ENCODE measurements at places on chromosomes 13 and 19.

- no peak for ATAC-seq
Measured at GRCh38 chr13:98755729-98756128, 3.3 kb upstream of the SLC15A1 start.

- peak; percentile 98 for ATAC-seq
Measured at GRCh38 chr13:28707629-28708427, 10.9 kb downstream of the SLC46A3 start.

DNA sequence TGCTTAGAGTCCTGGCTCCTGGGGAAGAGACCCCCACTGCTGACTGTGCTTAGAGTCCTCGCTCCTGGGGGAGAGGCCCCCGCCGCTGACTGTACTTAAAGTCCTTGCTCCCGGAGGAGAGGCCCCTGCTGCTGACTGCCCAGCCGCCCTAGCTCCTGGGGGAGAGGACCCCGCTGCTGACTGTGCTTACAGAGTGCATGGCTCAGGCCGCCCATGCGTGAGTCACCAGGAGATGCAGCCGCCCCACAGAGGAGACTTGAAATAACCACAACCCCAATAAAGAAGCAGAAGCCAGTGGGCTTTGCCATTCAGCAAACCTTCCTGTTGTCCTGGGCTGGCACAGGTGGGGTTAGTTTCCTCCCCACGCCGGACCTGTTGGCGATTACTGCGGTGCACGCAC lies 79.2 kb upstream of the C13orf46 start:
- ATAC-seq: peak; percentile 42

DNA sequence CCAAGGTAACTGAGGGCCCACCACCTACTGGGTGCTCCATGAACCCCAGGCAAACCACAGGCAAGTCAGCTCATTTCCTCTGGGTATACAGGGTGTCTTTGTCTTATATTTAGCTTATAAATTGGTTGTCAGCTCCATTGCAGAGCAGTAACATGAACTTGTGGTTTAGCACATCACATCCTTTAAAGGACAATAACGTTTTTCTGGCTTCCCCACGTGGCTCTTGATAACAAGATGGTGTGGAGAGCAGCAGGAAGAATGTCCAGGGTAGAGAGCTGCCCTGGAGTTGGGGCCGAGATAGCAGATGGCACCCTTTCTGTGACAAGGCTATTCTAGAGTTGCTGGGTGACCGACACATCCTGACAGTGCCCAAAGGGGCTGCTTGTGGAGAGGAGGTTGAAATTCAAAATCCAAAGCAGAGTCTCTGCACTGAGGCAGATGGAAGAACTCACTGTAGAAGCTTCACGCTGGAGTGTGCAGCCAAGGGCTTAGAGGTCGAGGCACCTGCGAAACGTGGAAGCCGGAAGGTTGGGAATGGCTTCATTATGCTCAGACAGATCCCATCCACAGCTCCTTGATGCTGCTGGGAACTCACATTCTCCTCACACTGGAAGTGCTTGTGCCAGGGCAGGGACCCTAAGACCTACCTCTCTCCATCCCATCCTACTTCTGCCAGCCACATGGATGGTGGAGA lies 133.0 kb upstream of the FRY start:
- no peak for ATAC-seq

DNA sequence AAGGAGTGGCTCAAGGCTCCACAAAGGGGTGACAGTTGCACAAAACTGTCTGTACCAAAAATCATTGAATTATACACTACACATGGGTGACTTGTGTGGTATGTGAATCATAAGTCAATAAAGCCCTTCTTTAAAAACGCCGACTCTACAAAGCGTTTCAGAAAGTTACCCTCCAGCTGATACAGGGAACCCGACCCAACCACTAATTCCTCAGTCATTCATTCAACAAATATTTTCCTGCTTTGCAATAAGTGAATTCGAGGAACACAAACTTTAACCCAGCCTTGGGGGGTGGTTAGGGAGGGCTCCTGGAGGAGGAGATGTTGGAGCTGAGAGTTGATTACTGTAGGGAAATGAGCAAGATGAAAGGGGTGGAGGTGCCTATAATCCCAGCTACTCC lies 32.0 kb downstream of the LTBP4 start:
- no peak for ATAC-seq

DNA sequence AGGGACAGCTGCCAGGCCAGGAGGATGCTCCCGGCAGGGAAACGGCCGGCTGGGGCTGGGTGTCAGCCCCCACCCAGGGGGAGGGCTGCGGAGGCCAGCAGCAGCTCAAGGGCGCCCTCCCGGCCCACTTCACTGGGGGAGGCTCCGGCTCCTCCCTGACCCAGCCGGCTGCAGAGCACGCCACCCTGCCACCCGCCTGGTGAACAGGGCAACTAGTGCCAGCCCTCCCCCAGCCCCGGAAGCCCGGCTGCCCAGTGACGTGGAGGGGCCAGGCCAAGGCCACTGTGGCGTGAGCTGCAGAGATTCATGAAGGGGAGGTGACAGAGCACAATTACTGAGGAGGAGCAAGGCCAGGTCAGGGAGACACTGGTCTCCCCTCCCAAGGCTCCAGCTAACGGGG lies 14.7 kb downstream of the REXO1 start:
- no peak for ATAC-seq
